Fibroblast of villous mesenchyme (primary cell): ENCODE measurements at places on chromosomes 12 and 14.

DNA sequence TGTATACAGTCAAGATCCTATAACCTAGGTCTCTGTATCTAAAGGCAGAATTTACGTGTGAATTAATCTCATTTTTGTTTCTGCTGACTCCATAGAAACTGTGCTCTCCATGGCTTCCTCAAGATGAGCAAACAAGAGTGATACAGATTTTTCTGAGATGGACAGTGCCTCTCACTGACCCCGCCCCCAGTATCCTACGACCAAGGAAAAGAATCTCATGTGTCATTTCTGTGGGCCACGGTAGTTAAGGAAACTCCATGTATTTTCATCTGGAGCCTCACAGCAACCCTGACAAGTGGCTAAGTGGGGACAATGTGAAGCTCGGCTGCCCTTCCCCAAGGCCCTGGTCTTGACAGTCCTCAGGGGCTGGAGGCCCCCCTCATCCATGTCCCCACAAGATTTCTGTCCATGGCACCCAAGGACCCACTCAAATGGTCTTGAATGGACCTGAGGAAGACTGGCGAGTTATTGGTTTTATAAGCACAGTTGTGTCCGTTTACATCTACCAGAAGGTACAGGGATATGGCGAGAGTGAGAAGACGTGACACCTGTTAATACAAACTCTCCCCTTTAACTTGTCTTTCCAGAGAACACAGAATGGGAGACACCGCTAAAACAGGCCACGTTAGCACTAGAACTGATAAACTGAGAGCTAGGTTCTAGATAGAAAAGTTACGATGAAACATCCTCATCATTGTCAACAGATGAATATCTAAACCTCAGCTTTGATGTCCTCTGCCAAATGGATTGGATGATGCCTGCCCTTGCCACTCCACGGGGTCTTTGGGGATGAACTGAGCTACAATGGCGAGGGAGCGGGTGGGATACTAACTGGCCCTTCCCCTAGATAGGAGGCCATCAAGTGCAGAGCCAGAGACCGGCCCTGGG, 108.4 kb upstream of the EGLN3 start:
- no peak for DNase-seq

DNA sequence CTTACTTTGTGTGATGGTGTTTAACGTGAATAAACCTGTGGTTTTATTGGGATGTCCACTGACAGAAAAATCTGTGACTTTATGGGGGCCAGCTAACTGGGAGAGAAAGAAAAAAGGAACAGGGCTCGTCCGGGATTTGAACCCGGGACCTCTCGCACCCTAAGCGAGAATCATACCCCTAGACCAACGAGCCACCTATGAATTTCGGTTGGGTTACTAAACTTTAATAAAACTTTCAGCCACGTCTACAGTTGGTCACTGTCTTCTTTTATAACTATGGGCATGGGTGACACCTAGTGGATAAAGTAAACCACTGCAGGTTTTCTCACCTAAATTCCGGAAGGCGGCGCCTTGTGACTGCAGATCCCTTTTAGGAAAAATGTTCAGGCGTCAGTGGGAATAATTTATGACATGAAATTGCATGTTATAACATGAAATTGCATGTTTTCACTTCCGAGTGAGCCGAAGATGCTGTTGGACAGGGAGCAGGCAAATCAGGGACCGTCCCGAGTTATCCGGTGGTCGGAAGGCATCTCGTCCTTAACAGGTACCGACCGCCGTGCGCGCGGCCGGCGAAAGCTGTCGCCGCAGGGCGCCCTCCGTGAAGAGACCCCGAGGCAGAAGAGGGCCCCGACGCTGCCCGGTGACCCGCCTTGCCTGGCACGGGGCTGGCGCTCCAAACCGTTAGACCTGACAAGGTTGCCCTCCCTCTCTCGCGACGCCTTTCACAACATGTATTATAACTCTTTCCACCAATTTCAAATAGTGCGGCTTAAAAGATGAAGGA, 18.2 kb upstream of the RNASE12 start:
- peak; percentile 90 for DNase-seq

DNA sequence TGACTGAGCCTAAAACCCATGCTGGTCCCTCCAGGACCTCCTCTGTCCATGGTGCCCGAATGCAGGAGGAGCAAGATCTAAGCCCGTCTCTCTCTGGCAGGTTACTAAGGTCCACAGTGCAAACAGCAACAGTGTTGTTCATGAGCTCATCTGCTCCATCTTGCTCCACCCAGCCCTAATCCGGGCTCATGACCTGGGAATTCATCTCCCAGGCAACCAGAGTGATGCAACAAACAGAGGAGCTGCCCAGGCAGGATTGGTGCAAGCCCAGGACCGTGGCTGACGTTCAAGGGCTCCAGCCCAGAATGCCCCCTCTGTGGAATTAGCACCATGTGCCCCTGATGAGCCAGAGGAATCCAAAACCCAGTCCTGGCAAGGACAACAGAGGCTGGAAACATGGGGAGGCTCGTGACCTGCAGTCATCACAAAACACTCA, 29.9 kb downstream of the HSPB8 start:
- DNase-seq: peak; percentile 70

- DNase-seq: peak; percentile 17
Measured at GRCh38 chr14:92397150-92397952, 74.4 kb downstream of the SLC24A4 start.

- no peak for DNase-seq
Measured at GRCh38 chr14:48874711-48875110, 711.5 kb downstream of the RPS29 start.

DNA sequence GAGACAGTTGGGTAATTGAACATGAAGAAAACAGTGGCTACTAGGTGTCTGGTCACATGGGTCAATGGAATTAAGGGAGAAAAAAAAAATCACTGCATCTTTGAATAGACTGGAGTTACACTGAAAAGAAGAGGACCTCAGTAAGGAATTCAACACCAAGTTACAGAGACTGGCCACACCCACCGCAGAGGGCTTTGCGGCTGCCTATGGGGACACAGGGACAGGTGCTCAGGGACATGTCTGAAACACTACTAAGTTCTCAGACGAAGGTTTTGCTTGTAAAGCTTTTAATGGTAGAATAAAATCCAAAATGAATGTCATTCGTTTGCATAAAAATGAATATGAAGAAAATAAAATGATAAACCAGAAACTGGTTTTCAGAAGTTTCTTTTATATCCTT, 93.8 kb downstream of the STXBP6 start:
- no peak for DNase-seq

- DNase-seq: no peak
Measured at GRCh38 chr12:14959126-14959440, 2.3 kb downstream of the ARHGDIB start.

GRCh38 chr12:130120012-130120805, 42.1 kb upstream of the FZD10 start:
- no peak for DNase-seq

GRCh38 chr12:128387811-128388422, 120.9 kb downstream of the TMEM132C start:
- DNase-seq: no peak

DNA sequence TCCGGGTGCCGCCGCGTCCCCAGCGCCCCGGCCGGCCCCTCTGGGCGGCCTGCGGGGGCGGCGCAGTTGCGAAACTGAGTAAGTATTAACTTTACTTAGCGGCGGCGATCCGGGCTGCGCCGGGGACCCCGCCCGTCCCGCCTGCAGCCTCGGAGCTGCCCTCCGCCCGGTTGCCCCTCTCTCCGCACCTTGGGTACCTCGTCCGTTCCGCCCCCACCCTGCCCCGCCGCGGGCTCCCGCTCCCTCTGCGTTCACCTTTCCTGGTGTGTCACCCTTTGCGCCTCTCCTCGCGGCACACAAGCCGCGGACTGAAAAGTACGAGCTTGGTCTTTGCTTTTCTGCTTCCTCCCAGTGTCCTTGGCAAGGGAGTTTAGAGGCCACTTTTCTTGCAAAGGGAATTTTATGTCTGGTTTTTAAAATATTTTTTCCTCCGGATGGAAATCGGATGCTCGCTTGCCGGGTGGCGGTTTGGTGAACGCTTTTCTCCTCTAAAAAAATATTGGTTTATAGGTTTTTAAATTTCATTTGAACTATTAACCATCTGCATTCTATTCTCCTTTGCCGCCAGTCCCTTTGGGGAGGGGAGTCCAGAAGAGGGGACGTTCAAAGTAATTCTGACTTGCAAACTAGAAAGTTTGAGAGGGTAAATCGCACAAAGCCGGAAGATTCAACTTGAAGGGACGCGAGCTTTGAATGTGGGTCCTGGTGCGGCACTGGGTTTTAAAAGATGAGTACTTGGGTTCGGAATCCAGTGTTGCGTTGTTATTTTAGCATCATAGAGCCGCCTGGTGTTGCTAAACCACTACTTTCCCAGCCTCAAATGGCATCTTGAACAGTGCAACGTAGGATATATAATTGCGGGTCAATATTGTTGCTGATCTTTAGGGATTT, 834 bp downstream of the RASSF8 start:
- peak; percentile 89 for DNase-seq

DNA sequence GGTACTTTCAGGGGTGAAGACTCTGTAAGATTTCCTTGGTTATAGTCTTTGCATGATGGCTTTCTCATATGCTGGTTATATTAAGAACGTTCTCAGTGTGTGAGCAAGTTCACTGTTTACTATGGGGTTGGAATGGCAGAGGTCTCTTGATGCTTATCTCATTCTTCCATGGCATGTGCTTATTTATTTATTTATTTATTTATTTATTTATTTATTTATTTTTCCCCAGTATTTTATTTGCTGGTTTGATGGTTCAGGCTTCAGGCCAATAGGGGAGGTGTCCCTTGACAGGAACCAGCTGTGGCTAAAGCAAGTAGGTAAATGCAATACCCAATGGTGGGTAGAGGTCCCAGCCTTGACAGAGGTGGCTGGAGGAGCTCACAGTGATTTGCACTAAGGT, 161.3 kb upstream of the GARIN6 start:
- no peak for DNase-seq

GRCh38 chr12:49872781-49873181, 29.9 kb upstream of the BCDIN3D start:
- peak; percentile 35 for DNase-seq

DNA sequence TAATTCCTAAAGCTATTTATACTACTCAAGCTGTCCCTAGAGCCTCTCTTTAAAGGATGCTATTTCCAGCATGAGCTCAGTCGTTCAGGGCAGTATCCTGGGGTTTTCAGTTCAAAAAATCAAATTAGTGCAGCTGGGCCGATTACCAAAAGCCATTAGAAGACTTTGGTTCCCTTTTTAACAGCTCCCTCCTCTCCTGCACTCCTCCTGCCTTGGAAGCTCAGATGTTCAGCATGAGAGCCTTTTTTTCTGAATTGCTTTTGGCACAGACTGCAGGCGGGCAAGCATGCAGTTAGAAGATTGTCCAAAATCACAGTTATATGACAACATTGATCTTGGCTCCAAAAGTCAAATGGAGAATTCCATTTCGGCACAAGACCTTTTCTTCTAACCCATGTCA, 179.6 kb downstream of the SLC35F4 start:
- DNase-seq: no peak

DNA sequence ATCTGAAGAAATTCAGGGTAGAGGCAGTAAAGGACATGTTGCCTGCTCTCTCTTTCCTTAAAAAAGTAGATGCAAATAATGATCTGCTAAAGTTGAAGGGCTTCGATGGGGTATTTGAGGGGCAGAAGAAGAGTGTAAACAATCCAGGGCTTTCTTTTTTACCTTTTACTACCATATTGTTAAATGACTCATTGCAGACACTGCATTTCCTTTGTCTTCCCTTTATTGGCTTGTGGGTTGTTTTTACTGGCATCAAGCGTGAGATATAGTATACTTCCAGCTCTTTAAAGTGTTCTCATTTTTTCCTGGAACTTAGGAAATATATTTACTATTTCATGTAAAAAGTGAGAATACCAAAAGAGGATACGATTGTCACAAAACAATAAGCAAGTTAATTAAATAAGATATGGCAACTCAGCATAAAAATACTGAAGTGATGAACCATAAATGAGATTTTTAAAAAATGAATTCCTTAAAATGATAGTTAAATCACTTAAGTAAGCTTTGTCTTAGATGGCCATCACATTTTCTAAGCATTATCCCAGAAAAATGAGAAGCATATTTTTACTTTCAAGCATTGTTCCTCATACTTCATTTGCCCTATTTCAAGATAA, 72.3 kb upstream of the KRAS start:
- no peak for DNase-seq

DNA sequence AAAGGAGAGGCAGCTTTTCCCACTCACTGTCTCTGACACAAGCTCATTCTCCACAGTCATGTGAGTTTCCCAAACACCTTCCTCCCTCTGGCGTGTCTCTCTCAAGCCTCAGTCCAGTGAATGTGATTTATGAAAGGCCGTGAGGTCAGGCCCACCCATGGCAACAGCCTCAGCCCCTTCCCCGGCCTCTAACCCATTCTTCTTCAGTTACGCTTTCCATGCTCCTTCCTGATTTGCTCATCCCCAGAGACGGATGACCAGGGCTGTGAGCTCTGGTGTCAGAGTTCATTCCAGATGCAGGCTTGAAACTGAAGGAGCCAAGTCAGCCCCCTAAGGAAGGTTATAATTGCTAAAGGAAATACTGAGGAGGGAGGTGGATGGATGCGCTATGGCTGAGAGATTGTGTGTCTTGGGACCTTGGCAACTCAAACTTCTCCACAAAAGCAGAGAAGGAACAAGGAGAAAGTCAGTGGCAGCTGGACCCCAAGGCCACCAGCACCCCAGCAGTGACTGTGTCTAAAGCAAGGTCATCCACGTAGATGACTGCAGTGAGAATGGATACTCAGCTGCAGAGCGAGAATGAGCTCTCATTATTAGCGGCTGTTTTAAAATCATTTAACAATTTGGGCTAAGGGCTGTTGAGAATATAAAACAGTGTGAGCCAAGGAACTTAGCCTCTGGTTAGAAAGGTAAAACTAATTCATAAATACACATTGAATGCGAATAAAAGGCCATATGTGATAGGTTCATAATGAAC, 84.1 kb downstream of the FBXL14 start:
- no peak for DNase-seq

- peak; percentile 31 for DNase-seq
Measured at GRCh38 chr14:105430565-105430964, 10.9 kb downstream of the MTA1 start.

- no peak for DNase-seq
Measured at GRCh38 chr12:19891936-19892591, 452.8 kb downstream of the AEBP2 start.

DNA sequence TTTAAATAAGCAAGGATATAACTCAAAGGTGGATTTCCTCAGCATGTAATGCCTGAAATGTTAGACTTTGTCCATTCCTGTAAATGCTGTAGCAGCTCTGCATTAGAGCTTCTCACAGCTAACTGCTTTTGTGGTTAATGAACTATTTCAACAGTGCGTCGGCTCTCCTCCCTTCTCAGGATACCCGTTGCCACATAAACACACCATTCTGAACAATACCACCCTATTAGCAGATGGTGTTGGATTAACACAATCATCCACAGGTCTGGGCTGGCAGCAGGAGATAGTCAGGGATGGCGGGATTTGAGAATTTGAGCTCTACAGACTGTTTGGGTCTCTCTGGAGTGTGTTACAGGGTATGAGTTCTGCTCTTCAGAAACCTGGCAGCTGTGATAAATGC, 33.5 kb upstream of the C12orf42 start:
- DNase-seq: no peak
